Dorsolateral prefrontal cortex (tissue), 122 donors: ENCODE measurements at places on chromosomes 16 and 17. TPM values are rescaled to one million over a fixed set of nuclear protein-coding genes. Genes with fewer than 3 reads are reported as not detected.

Gene GAS2L2
- total RNA-seq, result 2.1 TPM

Gene NRN1L
- 4.6 TPM for total RNA-seq

Gene RAB11FIP4
- 212 TPM for total RNA-seq

Gene GNG13
- 3.3 TPM for total RNA-seq

Gene TBX21
- not detected for total RNA-seq

Gene CCDC154
- total RNA-seq, result 8.6 TPM

Gene ZSCAN10
- not detected for total RNA-seq

Gene SOCS1
- 1.6 TPM for total RNA-seq

Gene NPIPA5
- 74.8 TPM for total RNA-seq

Gene VASN
- 12.3 TPM for total RNA-seq

Gene SCGB1C2
- not detected for total RNA-seq

Gene MYH3
- total RNA-seq, result 3.4 TPM

Gene SYCE1L
- total RNA-seq, result 1.4 TPM

Gene TNFRSF17
- not detected for total RNA-seq

Gene YPEL2
- 62.1 TPM for total RNA-seq

Gene FBXW10
- total RNA-seq, result not detected

Gene MAP2K6
- total RNA-seq, result 25.3 TPM

Gene OR4D1
- total RNA-seq, result not detected

Gene SLC52A1
- total RNA-seq, result not detected

Gene ACSM3
- total RNA-seq, result not detected

Gene HOXB6
- not detected for total RNA-seq

Gene SRCIN1
- 235 TPM for total RNA-seq

Gene CLDN6
- not detected for total RNA-seq

Gene RAB26
- total RNA-seq, result 40.5 TPM

Gene KIF22
- total RNA-seq, result 15.9 TPM

Gene PRSS27
- 3.3 TPM for total RNA-seq

Gene SP2
- total RNA-seq, result 16.2 TPM

Gene BMERB1
- 316 TPM for total RNA-seq

Gene PSMC5
- total RNA-seq, result 121 TPM

Gene ASB16
- total RNA-seq, result 0.38 TPM

Gene TERB1
- not detected for total RNA-seq

Gene KRT14
- total RNA-seq, result not detected

Gene MT1E
- 671 TPM for total RNA-seq

Gene CA7
- 9.3 TPM for total RNA-seq

Gene ANKRD40CL
- 0.63 TPM for total RNA-seq

Gene CFAP119
- total RNA-seq, result 11.5 TPM

Gene NPW
- 0.60 TPM for total RNA-seq

Gene ABCA6
- 43.1 TPM for total RNA-seq

Gene RPGRIP1L
- 14.1 TPM for total RNA-seq

Gene ADGRG1
- total RNA-seq, result 131 TPM

Gene LPO
- 0.35 TPM for total RNA-seq

Gene TMEM114
- not detected for total RNA-seq

Gene TPSD1
- not detected for total RNA-seq

Gene PRAC1
- not detected for total RNA-seq

Gene NXPH3
- 27.1 TPM for total RNA-seq

Gene FGF11
- total RNA-seq, result 13.8 TPM

Gene PIK3R5
- 7.9 TPM for total RNA-seq

Gene TBX4
- total RNA-seq, result not detected

Gene STX1B
- total RNA-seq, result 341 TPM

Gene RASL10B
- 34.6 TPM for total RNA-seq

Gene SLC5A10
- total RNA-seq, result not detected

Gene GCGR
- total RNA-seq, result not detected

Gene GP2
- total RNA-seq, result not detected

Gene SLC38A10
- 58.2 TPM for total RNA-seq

Gene SLC6A2
- 0.36 TPM for total RNA-seq

Gene ABCA10
- total RNA-seq, result 17.3 TPM

Gene RCVRN
- total RNA-seq, result 1.8 TPM

Gene GSE1
- 59.3 TPM for total RNA-seq

Gene NDRG4
- 842 TPM for total RNA-seq

Gene RDM1
- total RNA-seq, result 0.53 TPM
